KG1 (cell line): ENCODE measurements at places on chromosomes 4 and X.

DNA sequence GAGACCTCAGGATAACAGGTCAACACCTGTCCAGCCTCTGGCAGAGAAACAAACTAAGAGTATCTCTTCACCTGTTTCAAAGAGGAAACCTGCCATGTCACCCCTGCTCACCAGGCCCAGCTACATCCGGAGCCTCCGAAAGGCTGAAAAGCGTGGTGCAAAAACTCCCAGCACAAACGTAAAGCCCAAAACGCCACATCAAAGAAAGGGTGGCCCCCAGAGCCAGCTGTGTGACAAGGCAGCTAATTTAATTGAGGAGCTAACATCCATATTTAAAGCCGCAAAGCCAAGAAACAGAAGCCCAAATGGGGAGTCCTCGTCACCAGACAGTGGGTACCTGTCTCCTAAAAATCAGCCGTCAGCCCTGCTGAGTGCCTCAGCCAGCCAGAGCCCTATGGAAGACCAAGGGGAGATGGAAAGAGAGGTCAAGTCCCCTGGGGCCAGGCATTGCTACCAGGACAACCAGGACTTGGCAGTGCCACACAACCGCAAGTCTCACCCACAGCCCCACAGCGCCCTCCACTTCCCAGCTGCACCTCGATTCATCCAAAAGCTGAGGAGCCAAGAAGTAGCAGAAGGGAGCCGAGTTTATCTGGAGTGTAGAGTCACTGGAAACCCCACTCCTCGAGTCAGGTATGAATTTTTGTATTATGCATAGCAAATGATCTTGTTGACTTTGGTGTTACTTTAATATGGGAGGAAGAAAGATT is 15.1 kb downstream of the PALLD start:
- DNase-seq, result no peak

GRCh38 chr4:182227611-182228010 is 15.6 kb upstream of the TENM3 start:
- no peak for DNase-seq

- no peak for DNase-seq
Observed at GRCh38 chrX:8726031-8726652, 5.8 kb downstream of the ANOS1 start.

DNA sequence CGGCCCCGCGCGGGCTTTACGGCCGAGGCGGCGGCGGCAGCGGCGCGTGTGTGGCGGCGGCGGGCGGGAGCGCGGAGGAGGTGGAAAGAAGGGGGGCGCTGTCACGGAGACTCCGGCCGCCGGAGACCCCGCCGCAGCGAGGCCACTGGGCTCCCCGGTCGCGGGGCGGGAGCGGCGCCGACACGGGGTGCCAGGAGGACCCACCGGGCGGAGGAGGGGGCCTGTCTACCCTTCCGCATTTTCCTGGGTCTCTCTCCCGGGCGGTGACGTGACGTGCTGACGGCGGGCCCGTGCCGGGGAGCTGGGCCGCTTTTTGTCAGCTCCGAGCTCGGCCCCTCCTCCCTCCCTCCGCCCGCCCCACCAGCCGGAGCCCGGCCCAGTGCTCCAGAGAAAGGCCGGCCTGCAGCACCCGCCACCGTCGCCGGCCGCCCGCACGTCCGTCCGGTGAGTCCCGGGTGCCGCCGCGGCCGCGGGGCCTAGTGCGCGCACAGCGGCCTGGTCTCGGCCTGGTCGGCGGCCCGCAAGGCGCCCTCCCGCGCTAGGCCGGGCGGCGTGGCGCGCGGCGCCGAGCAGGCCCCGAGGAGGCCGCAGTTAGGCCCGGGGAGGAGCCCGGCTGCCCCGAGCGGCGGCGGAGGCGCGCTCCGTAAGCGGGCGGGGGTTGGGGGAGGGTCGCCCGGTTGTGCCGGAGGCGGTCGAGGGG is at the start of gene ZFX:
TSS of gene ZFX (plus strand) at position 379 of the 700 bp plus-strand sequence. CDS start 23,014 bp downstream, outside the sequence.
- no peak for DNase-seq

- DNase-seq, result no peak
Observed at GRCh38 chr4:85784348-85784747, 309.4 kb downstream of the ARHGAP24 start.

DNA sequence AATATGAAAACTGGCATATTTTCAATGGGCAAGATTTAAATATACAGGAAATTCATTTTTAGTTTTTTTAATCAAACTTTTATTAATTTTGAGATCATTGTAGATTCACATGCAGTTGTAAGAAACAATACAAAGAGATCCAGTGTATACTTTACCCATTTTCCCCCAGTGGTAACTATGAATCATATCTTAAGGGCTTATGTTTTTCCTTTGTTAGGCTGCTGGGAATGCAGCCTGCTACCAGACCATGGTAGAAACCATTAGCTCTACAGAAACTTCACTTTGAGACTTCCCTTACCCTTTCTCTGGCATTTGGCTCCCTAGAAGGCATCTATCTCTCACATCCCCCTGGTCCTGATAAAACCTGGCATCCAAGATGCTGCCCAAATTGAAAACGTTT is 147.6 kb upstream of the EOLA2 start:
- DNase-seq, result no peak

- no peak for DNase-seq
Observed at GRCh38 chrX:40132751-40133150, 35.0 kb upstream of the BCOR start.

DNA sequence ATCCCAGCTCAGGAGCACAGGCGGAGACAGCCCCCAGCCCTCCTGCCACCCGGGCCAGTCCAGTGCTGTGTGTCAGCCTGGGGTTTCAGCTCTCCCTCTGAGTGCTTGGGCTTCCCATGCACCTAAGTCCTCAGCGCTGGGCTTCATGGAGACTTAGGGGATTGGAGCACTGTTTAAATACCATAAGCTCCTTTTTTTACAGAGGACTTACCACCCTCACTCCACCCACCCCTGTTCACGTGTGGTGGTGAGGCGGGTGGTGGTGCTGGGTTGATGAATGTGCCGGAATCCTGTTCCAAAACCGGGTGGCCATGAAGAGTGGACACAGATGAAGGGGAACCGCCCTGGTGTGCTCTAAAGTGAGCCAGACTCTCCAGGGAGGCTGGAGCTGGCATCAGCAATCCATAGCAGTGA is 66.9 kb downstream of the PSAPL1 start:
- no peak for DNase-seq

DNA sequence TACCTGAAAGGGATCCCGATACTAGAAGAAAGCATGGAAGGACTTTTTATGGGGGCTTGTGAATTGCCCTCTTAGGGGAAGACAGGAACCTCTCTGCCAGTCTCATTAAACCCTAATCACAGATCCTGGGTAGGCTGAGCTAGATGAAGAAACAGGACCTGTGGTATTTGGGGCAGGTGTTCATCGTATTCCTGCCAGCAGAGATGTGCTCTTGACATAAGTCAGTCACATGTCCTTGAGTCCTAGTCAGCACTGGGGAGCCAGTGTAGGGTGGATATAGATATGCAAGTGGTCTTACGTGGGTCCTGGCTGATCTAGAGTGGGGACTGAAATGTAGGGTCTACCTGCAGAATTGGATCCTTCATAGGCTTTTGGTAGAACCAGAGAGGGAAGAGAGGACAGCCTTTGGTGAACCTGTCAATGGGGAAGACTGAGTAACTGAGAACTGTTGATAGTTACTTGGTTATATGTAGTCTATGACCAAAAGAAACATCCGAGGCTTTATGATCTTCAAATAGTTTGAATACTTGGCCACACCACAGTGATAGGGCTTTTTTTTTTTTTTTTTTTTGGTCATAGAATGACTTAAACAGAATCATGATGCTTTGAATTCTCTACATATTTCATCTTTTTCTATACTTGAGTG is 63.5 kb upstream of the WDR1 start:
- DNase-seq, result no peak

GRCh38 chr4:181443021-181443420 is 800.2 kb upstream of the TENM3 start:
- no peak for DNase-seq

DNA sequence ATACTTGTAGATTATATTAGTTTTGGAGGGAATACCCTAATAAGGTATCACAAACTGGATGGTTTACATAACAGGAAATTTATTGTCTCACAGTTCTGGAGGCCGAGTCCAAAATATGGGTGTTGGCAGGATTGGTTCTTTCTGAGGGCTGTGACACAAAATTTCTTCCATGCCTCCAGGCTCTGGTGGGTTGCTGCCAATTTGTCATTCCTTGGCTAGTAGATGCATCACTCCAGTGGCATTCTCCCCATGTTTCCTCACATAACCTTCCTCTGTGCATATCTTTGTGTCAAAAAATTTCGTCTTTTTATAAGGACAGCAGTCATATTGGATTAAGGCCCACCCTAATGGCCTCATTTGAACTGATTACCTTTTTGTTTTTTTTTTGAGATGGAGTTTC is 49.3 kb downstream of the APELA start:
- no peak for DNase-seq

DNA sequence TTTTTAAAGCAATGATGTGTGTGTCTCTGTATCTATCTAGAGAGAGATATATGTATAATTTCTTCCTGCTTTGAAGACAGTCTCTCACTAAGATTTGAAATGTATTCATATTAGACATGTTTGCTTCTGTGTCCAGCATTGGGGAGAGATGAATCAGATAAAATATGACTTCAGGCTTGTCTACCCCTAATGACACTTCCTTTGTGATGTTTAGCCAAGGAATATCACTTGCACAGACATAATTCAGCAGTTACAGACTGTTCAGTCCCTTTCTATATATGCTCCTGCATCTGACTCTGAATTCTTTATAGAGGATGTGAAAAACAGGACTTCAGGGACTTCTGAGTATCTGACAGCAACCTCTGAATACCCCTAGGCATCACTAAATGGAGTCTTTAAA is 158.4 kb downstream of the DCLK2 start:
- DNase-seq, result no peak

- no peak for DNase-seq
Observed at GRCh38 chr4:16122784-16123183, 39.0 kb upstream of the PROM1 start.

DNA sequence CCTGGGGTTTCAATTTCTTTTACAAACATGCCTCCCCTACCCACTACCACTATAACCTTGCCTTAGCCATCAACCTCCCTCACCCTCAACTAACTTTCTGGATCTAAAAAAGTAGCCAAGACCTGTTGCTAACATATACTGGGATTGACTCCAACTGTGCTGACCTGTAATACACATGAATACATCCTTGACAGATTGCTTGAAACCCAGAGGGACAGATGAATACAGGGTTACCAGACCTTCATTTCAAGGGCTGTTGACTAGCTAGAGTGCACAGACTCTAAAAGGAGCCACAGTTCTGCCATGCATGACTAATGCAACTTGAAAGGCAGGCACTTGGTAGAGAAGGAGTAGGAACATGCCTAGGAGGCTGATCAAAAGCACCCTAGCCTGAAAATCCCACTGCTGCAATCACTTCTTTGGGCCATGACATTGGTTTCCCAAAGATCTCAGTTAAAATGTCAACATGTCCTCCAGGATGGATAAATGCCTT is 121.0 kb downstream of the PCDH19 start:
- no peak for DNase-seq

GRCh38 chr4:2043396-2044118 is 15.6 kb upstream of the NAT8L start:
- no peak for DNase-seq

- DNase-seq, result no peak
Observed at GRCh38 chr4:7198440-7199128, 6.2 kb downstream of the SORCS2 start.

DNA sequence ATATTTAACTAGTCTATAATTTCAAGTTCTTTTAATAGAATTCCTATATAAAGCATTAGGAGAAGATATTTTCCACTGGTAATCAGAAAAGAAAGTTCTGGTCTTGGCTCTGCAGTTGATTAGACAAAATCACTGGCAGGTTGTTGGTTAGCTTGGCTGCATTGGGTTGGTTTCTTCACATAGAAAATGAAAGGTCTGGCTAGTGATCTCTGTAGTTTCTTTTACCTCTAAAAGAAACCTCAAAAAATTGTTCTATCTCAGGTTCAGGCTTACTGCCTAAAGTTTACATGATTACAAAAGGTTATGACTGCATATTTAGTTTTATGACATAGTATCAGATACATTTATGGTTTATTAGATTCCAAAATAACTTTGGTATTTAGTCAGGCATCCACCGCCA is 95.8 kb upstream of the NAP1L5 start:
- DNase-seq, result no peak

DNA sequence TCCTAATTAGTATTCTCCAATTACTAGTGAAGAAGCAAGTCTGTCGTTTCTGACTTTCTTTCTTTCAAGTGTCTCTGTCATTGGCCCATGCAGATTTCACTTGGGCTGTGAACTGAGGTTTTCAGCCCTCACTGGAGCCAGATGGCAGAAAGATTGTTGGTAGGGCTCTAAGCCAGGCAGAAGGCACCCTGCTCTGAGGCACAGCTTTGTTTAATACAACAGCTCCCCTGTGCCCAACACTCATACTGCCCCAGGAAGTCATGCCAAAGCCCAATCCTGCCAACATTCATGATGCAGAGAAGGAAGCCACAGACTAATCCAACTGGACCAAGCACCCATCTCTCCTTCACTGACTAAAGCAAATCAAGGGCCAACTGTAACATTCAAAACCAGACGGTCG is 117.1 kb upstream of the FRG1 start:
- no peak for DNase-seq

DNA sequence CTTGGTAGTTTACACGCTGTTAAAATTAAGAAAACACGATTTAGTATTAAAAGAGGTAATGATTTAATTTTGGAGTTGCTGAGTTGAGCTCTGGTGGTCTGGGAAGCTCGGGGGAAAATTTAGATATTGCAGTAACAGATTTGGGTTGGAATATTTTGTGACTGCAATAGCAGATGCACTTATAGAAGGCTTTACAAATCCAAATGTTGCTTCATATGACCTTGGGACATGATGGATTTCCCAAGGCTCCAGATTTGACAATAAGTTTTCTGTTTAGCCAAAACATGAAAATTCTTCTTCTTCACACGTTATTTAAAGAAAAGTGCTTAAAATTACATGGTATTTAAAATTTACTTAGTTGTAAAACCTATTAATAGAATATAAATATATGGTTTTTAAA is 302.0 kb downstream of the SPRY1 start:
- DNase-seq, result no peak

GRCh38 chrX:140524556-140524955 is 19.7 kb upstream of the SOX3 start:
- no peak for DNase-seq

DNA sequence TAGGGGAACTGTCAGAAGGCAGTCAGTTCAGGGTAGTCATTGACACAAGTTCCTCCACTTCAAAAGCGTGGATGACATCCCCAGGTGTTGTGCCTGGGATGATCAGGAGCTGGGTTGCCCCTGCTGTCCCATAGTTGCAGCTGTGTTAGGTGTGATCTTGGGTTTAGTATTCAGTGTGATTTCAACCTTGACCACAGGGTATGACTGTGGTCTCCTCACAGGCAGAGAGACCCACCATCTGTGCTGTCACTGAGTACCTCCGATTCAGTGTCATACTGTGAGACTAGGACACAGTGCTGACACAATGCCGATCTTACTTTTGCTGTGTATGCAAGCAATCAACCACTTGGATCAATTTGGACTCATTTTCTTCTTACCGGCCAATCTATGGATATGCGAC is 25.2 kb downstream of the FOXR2 start:
- no peak for DNase-seq
